ENCODE measurements at places on chromosomes 6 and 20.
A peak's percentile ranks its signal among the peaks of the same experiment; 100 is the strongest.

GRCh38 chr6:161273274-161273751, 548 bp downstream of the AGPAT4 start:
- DNase-seq: peak; percentile 22

DNA sequence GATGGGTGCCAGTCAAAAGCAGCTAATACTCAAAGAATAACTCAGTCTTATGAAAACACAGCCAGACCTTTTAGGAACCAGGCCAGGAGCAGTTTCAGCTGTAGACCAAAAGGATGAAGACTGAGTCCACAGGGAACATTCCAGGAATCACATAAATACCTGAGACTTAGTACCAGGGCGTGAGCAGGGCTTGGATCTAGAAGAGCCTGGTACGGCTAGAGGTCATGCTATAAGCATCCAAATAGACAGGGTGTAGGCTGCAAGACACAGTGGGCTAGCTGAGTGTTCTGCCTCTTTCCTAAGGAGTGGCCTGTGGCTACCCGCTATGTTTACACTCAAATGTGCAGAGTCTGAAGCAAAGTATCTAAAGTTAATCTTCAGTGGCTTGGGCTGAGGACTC, 29.5 kb upstream of the LRRC1 start:
- DNase-seq: no peak

DNA sequence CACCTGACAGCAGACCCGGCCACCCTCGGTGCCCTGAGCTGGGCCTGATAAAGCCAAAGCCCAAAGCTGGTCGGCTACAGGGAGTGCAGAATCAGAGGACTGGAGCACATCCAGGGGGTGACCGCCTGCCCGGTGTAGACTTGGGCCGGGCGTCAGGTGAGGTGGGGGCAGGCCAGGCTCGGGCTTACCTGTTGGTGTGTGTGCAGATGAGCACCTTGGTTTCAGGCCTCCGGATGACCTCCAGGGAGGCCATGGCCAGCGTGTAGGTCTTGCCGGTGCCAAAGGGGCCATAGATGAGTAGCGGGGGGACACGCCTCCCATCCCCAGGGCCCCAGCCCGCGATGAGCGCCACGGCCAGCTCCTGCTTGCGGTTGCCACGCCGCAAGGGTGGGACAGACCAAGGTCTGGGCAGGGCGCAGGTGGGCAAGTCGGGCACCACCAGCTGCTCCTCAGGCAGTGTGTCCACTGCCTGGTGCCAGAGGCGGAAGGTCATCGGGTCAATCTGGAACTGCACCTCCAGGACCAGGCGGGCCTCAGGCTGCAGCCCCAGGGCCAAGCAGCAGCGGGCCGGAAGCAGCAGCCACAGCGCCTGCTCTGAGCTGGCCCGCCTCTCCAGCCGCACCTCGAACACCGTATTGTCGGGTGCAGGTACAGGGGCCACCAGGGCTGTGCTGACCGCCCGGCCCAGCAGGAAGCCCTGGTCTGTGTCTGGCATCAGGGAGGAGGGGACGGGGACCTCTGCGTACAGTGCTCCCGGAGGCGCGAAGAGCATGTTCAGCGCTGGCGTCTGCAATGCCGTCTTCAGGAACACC, 5.7 kb downstream of the HELZ2 start:
- DNase-seq: no peak

GRCh38 chr20:47455133-47456040, 46.3 kb upstream of the NCOA3 start:
- no peak for DNase-seq

DNA sequence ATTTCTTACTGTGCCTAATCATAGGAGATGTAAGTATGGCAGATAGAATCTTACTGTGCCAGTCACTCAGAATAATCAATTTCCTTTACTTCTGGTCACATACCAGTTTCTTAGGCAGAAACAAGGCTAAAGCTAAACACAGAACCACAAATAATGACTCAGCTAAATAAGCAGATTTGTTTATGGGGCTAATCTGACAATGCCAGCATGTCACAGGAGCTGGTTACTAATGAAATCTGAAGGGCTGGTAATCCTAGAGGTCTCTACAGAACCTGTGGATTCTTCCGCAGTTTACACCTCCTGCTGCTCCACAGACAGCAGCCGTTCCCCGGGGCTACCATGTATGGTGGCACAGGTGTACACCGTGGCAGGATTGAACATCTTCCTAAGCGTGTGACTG, 80.8 kb downstream of the LYRM4 start:
- DNase-seq: no peak

- no peak for DNase-seq
These were observed 49.5 kb downstream of the UNC5CL start for GRCh38 chr6:40989204-40990169.

DNA sequence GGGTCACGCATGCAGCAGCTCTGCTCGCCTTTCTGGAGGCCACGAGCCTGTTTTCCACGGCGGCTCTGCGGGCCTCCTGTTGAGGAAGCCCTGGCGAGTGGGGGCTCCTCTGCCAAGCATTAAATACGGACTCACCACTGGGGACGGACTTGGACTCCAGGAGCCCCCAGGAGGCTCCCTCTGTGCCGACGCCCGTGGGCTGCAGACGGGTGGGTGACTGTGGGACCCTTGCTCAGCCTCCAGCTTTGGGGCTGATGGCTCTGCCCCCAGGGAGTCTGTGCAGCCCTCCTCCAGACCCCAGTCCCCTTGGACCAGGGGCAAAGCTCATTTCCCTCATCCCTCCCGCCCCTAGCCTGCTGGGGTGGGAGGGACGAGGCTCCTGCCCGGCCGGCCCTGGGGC, 236.2 kb downstream of the TAF4 start:
- no peak for DNase-seq

GRCh38 chr20:63125838-63126601, 89.9 kb downstream of the YTHDF1 start:
- DNase-seq: no peak

DNA sequence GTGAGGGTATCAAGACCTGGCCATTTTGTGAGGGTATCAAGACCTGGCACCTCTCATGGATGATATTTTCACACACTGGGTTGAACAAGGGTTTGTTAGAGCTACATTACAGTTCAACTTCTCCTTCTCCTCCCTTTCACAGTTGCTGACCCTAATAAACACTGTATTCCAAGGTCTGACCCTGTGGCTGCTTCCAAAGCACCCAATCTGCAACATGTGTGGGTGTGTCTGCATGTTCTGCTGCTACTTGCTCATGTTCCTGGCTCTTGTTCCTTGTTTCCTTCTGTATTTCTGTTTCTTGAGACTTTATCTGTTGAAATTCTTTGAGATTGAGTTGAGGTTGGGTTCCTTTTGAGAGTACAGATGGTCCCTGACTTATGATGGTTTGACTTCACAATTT, 162.1 kb upstream of the GMDS start:
- no peak for DNase-seq

DNA sequence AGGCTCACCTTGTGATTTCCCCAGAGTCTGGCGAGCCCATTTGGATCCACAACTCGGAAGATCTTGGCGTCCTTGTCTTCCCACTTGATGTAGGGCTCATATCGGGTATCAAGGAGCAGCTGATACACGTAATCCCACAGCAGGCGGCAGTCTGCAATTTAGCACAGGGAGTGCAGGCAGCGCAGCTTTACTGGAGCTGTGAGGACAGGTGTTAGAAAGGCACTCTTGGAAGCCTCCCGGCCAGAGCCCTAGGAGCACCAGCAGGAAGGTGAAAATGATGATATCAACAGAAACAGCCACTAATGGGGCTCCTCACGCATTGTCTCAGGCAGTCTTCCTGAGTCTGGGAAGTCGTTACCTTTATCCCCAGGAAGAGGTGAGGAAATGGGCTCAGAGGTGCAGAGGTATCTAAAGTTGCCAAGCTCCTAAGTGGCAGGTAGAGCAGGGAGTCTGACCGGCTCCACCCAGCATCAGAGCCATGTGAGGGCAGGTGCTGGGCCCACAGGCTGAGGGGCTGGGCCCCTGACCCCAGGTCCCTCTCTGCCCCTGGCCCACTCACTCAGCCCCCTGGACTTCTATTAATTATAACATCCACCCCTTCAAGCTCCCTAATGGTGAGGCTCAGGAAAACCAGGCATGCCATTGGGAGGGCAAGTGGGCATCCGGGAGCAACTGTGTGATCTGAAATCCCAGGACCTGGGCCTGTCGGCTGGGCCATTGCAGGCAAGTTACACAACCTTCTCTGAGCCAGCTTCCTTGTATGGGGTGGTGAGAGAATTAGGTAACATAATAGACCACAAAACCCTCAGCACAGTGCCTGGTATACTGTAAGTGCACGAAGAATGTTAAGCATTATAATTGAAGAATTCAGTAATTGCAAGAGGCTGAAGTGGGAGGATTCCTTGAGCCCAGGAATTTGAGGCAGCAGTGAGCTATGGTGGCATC, 18.3 kb downstream of the ETV7 start:
- DNase-seq: peak; percentile 28

DNA sequence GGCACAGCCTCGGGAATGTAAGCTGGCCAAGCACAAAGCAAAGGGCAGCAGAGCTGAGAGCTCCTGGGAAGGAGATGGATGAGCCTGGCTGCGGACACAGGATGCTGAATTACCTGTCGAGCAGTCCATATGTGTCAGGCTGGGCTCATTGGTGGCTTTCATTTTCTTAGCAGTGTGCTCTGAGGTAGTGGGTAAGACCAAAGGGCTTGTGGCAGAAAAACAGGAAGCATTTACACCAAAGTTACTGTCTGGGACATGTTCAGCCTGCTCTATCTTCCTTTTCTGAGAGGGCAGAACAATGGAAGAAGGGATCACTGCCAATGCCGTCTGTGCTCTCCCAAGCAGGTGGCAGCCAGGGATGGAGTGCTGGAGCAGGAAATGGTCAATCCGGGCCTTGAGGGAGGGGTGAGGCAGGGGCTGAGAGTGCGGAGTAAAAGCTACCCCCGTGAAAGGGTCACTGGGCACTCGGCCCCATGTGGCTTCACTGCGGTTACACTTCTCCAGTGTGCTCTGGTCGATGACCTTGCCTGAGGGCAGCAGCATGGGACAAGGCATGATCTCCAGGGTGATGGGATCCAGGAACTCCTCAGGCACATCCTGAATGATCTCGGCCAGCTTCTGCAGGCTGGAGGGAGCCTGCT, 36.9 kb upstream of the AVP start:
- no peak for DNase-seq

GRCh38 chr6:111788379-111789276, 84.6 kb downstream of the FYN start:
- no peak for DNase-seq

DNA sequence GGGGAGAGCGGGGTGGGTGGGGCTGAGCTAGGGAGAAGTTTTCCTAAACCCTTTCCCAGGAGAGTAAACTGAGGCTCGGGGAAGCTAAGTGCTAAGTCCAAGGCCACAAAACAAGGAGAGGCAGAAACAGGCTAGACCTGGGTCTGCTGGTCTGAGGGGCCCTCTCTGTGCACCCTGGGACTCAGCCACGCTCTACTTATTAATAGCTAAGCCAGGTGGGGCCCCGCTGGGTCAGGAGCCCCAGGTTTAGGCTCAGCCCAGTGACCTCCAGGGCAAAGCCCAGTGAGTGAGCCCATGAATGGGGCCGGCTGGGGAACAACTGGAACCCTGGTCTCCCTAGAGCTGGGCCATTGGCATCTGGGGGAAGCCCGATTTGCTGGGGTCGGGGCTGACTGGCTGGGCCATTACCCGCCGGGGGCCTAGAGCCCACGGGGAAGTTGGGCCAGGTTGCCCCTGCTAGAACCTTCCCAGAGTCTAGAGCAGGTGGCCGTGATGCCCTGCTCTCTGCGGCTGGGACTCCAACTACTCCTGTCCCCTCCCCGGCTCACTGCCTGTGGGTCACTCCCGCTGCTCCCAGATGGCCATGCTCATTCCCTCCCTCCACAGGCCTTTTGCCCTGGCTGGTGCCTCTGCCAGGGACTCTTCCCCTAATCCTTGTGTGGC, 24.1 kb upstream of the NOL4L start:
- DNase-seq: no peak

GRCh38 chr6:161274898-161275297, 1.0 kb upstream of the AGPAT4 start:
- DNase-seq: no peak

GRCh38 chr6:67888886-67889681, 746.0 kb upstream of the ADGRB3 start:
- no peak for DNase-seq

DNA sequence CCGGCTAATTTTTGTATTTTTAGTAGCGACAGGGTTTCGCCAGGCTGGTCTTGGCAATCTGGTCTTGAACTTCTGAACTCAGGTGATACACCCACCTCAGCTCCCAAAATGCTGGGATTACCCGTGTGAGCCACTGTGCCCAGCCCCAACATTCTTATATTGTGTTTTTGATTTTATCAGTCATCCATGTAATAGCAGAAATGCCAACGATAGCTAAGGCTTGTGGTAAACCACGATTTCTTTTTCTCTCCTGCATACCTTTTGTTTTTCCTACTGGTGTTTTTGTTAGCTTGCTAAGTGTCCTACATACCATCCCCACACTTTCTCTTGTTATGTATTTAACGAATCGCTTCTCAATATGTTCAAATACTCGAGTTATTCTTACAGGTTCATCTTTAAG, 12.1 kb downstream of the PHACTR2 start:
- no peak for DNase-seq

DNA sequence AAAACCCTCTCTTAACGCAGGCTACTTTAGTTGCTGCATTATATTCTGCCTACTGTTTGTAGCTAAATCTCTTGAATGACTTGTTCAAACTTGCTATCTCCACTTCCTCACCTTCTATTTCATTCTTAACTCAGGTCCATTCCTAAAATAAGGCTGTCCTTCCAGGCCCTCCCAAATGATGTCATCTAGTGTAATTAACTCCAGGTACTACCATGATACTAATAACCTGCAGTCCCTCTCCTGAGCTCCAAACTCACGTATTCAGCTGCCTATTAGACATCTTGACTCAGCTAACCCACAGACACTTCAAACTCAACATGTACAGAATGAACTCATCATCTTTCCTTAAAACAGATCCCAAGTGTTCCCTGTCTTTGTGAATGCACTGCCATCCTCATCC, 10.5 kb upstream of the TOP1 start:
- DNase-seq: no peak

GRCh38 chr6:106553440-106553839, 75.9 kb downstream of the RTN4IP1 start:
- no peak for DNase-seq
